ENCODE measurements at places on chromosomes 16 and 17.

GRCh38 chr16:16124974-16125373, 98.3 kb downstream of the ABCC6 start:
- H3K27me3 ChIP-seq = no peaks in the 10 kb centered on the region
- peaks cover 50% of the 10 kb centered on the region for H3K36me3 ChIP-seq
- no peaks in the 10 kb centered on the region for H3K4me1 ChIP-seq

- H3K4me3 ChIP-seq = no peak overlapping the region
- H3K27ac ChIP-seq = no peak overlapping the region
- DNase-seq = no peak
- peaks cover 21% of the 10 kb centered on the region for H3K4me1 ChIP-seq
Measured at GRCh38 chr16:86297866-86298757, 212.2 kb upstream of the FOXF1 start.

GRCh38 chr17:68096111-68096510, 60.6 kb downstream of the KPNA2 start:
- H3K4me1 ChIP-seq = peaks cover 3% of the 10 kb centered on the region
- no peaks in the 10 kb centered on the region for H3K36me3 ChIP-seq
- no peak overlapping the region for H3K4me3 ChIP-seq
- H3K27ac ChIP-seq = no peak overlapping the region

GRCh38 chr17:35748341-35748841, 4.6 kb downstream of the GAS2L2 start:
- DNase-seq = no peak
- no peak overlapping the region for H3K4me3 ChIP-seq
- H3K27ac ChIP-seq = no peak overlapping the region
- H3K4me1 ChIP-seq = peaks cover 47% of the 10 kb centered on the region

- no peak overlapping the region for H3K4me3 ChIP-seq
- H3K4me1 ChIP-seq = peaks cover 84% of the 10 kb centered on the region
- no peaks in the 10 kb centered on the region for H3K27me3 ChIP-seq
- DNase-seq = no peak
Measured at GRCh38 chr17:57288773-57289121, 32.4 kb downstream of the MSI2 start.

Data from spinal cord (tissue), 10 donors.